Suppressor macrophage treated with lipopolysaccharide for 4 hours (primary cell): ENCODE measurements at places on chromosomes 7 and 10.

DNA sequence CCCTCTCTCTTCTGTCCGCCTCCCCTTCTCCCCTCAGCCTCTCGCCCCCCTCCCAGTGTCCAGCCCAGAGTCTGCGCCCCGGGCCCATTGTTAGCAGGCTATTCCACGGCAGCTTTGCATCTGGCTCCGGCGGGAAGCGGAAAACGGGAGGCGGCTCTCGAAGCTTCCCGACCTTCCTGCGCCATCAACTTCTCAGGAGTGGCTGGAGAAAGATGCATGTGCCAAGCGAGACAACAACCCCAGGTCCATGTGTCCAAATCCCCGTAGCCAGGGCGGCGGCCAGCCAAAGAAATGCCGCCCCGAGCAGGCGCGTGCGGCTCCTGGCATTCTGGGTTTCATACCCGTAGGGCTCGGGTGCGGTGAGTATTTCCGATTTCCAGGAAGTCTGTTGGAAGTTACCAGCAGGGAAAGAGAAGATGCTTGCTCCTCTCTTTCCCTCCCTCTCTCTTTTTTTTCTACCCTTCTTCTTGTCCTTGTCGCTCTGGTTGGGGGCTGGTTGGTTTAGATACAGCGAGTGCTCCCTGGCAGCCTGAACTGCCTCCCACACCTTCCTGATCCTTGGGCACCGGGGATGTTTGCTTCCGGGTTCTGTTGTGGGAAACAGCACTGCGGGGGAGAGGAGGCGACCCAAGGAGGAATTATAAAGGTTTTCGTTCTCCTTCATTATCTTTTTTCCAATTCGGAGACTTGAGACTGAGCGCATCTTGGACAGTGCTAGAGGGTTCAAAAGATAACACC lies 1.2 kb upstream of the HOXA2 start:
- DNase-seq = no peak

GRCh38 chr10:51170518-51171245 lies 96.4 kb downstream of the PRKG1 start:
- no peak for DNase-seq

GRCh38 chr7:85172530-85172941 lies 14.3 kb downstream of the SEMA3D start:
- no peak for DNase-seq

DNA sequence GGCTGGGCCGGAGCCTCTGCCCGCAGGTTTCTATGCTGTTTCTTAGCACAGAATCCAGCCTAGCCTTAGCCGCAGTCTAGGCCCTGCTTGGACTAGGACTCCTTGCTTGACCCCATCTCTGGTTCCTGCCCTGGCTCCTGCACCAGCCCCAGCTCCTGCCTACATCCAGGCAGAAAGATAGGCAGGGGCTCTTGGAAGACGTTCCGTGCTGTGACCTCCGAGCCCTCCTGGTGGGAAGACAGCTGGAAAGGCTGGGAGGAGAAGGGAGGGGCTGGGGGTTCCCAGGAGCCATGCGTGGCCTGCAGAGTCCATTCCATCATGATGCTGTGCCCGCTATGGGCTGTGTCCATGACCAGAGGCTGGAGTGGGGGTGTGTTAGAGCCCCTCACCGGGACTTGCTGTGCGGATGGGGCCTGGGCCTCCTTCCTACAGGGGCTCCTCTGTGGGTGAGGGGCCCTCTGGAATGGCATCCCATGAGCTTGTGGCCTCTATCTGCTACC lies 26.2 kb downstream of the RAMP3 start:
- no peak for DNase-seq

DNA sequence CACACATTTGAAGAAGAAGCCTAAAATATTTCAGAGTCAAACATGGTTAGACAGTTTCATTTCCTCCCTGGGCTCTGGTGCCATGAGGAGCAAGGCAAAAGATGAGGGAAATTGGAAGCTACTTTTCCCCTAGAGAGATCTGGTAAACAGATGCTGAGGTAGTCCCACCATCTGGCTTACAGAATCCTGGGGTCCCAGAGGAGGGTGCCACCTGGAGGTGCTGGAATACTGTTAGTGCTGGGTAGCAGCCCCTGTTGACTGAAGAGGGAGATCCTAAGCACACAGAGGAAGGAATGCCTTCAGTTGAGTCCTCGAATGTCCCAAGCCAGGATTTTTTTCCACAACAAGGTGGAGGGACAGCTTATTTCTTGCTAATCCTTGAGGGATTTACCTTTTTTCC lies 160.1 kb downstream of the FZD1 start:
- DNase-seq = no peak

- no peak for DNase-seq
Measured at GRCh38 chr10:57145548-57145947, 784.5 kb upstream of the ZWINT start.

GRCh38 chr7:152395112-152395511 lies 40.7 kb downstream of the KMT2C start:
- DNase-seq = peak; percentile 27

DNA sequence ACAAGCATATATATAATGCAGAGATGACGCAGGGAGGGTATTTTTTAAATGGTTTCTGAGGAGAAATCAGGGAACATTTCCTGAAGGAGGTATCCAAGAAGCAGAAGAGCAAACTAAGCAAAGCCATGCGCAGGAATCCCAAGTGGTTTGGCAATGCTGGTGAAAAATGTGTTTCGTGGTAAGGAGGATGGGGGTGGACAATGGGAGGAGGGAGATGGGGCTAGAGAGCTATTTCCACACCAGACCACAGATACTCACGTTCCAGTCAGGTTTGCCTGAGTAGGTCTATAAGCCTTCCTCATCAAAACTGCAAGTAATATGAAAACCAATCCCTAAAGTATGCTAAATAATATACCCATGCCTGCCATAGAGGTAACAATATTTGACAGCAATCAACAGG lies 223.7 kb upstream of the MKLN1 start:
- no peak for DNase-seq

DNA sequence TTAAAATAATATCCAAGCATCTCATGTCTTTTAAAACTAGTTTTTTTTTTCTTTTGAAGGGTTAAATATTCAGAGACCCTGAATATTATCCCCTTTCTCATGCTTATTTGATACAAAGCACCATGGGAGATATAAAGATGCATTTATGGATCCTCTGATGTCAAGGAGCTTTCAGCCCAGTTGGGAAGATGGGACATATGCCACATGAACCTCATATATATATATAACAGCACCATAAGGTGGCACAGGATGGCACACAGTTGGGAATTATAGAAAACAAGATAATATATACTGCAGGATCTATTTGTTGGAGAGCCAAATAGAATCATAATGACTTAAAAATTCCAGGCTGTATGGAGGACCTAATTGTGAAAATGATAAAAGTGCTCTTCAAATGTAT lies 185.4 kb upstream of the IMMP2L start:
- no peak for DNase-seq

GRCh38 chr7:2666588-2667250 lies 21.3 kb upstream of the AMZ1 start:
- DNase-seq = no peak
